Kidney glomerular epithelial cell (primary cell): ENCODE measurements at places on chromosomes 5 and 9.
A peak's percentile ranks its signal among the peaks of the same experiment; 100 is the strongest.

DNA sequence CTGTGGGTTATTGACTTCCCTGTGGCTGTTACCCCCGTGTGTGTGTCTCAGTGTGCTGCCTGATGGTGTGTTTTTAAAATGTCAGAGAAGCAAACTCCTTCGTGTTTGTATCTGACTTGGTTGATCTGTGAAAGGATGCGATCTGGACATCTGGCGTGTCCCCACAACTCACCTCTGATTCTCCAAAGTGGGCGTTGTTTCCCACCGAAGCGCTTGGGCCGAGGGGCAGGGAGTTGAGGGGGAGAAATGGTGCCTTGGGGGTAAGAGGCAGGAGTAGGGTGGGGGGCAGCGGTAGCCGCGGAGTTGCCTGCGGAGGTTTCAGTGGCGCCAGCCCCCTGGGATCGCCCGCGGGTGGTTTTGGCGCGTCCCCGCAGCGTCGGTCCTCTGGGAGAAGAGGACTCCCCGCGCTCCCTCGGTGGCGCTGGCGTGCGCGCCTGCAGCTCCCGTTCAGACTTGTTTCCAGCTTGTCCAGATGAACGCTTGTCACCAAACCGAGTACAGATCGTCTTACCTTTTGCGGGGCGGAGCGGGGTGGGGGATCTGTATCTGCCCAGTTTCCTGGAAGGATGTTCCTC, 1.1 kb downstream of the MAST4 start:
- peak; percentile 11 for DNase-seq

DNA sequence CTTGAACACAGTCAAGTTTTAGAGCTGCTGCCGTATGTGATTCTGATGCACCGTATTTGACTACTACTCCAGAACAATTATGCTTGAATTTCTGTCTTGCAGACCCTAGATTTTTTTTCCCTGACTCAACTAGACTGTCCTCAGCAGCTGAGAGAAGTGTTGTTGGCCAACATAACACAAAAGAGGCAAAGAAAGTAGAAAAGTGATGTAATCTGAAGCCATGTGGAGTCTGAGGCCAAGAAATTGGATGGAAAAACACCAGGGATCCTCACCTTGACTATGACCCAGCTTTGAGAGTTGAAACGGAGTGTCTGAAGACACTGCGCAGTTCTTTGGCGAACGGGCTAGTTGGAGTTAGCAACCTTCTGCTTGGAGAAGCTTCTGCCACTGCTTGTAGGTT, 36.3 kb upstream of the FGF1 start:
- DNase-seq = no peak

GRCh38 chr9:92717201-92718085, 47.2 kb downstream of the BICD2 start:
- no peak for DNase-seq

GRCh38 chr5:43753069-43753468, 150.1 kb downstream of the NNT start:
- DNase-seq = no peak

- DNase-seq = no peak
Measured at GRCh38 chr5:146039420-146039819, 66.0 kb downstream of the PLAC8L1 start.

DNA sequence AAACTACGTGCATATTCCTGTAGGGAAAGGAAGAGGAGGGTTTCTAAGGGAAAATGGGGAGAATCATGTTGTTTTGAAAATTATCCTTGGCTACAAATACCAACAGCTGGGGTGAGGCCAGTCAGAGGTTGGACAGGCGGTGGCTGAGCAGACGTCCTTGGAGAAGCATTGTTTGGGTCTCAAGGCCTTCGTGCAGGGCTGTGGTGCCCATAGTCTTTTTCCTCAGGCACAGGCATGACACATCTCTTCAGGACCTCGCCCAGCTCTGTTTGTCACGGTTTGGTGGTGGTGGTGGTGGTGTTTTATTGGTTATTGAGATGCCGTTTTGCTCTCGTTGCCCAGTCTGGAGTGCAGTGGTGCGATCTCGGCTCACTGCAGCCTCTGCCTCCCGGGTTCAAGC, 27.8 kb upstream of the EGFL7 start:
- no peak for DNase-seq

- DNase-seq = no peak
Measured at GRCh38 chr5:113680534-113680933, 167.0 kb downstream of the YTHDC2 start.

DNA sequence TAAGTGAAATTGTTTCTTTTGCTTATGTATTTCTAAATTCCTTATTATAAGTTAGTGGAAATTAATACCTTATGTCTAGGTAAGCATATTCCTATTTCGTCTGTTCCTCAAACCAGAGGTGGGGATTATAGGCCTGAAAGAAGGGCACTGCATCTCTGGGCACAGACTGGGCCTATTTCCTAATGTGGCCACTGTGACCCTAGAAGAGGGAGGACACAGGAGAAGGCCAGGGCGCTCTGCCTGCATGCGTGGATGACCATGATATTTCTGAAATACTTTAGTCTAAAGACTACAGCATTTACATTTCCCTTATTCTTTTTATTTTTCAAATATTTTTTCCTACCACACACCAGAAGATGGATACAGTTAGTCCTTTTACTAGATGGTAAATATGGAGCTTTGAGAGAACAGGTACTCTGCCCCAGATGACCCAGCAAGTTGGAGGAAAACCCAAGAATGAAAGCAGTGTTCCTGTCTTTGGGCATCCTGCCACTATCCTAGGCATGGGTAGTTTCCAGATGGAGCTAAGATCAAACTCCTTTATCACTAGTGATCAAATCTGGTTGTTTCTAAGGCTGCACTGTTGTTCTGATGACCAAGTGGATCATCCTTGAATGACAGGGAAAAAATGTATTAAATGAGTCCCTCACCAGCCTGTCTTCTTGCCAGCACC, 27.8 kb downstream of the RUSC2 start:
- DNase-seq = no peak

DNA sequence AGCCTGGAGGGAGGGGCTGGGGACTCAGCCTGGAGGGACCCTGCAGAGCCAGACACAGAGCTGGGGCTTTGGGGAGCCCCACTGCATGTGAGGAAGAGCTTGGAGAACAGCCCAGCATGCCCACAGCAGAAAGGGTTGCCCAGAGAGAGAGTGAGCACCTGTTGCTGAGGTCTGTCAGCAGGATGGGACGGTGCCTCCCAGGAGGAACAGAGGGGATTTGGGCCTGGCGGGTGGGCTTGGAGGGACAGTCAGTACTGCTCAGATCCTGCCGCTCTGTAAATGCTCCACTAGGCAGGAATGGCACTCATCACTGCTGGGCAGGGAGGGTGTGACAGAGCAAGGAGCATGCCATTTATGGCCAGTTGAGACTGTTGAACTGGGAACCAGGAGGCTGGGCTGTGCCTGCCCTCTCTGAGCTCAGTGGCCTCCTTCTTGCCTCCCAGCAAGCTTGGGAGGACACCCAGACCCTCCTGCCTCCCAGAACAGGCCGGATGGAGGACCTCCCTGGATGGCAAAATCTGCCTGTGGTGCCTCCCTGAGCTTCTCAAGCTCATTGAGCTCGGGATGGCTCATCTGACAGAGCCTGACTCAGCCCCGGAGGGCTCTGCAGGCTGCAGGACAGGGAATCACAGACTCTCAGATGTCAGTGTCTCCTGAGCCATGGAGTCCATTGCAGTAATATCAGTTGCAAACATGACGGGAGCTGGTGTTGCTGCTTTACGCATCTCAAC, 786 bp upstream of the HRCT1 start:
- DNase-seq = no peak
